ENCODE measurements at places on chromosomes 2 and 18.

GRCh38 chr2:218081695-218082094 lies 12.6 kb downstream of the RUFY4 start:
- DNase-seq, result no peak

GRCh38 chr2:58757971-58758370 lies 516.8 kb upstream of the FANCL start:
- no peak for DNase-seq

GRCh38 chr2:241030883-241031282 lies 32.5 kb downstream of the SNED1 start:
- DNase-seq, result no peak

- no peak for DNase-seq
Measured at GRCh38 chr2:134445985-134446382, 192.1 kb downstream of the MGAT5 start.

DNA sequence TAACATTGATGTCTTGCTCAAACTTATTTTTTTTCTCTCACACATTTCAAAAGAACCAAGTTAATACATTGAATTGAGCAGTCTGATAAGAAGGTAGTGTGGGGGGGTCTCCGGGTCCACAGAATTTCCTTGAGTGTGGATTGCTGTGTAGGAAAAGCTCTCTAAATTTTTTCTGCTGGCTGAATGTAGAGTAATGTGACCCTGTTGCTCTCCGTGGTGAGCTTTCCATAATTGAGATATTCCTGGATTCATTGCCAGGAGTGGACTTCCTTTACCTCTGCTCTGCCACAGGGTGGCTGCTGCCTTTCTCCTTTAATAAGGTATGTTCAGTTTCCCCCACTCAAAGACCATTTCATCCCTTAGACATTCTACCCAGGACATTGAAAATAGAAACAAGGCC lies 50.9 kb downstream of the PKP4 start:
- DNase-seq, result no peak
